Common myeloid progenitor, CD34-positive (primary cell): ENCODE measurements at places on chromosomes 2 and 18.

GRCh38 chr2:226352941-226353560, 446.6 kb downstream of the IRS1 start:
- no peak for DNase-seq

DNA sequence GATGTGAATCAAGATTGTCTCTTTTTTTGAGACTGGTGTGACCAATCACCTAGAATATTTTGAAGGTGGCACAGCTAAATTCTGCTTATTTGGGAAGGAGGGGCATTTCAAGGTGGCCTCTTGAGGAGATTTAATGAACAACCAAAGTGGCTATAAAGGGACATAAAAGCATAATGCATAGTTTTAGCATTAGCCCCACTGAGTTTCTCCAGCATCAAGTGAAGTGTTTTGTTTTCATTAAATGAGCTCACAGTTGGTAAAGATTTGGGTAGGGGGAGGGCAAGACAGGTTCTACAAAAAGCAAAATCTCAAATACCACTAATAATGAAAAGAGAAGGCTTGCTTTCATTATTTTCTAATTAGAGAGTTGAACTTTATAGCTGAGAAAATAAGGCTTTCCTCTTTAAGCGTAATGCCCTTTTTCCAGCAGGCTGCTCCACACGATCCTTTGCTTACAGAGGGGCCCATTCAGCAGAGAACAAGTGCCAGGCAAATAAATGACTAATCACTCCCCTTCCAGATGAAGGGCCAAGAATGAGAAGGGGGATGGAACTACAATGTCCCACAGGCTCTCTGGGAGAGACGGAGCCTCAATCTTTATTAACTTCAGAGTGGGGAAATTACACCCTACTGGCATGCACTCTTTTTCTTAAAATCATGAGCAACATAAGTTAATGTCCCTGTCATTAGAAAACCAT, 35.9 kb downstream of the LHCGR start:
- DNase-seq = no peak

GRCh38 chr2:173414823-173415322, 60.2 kb downstream of the CDCA7 start:
- DNase-seq = peak; percentile 29

DNA sequence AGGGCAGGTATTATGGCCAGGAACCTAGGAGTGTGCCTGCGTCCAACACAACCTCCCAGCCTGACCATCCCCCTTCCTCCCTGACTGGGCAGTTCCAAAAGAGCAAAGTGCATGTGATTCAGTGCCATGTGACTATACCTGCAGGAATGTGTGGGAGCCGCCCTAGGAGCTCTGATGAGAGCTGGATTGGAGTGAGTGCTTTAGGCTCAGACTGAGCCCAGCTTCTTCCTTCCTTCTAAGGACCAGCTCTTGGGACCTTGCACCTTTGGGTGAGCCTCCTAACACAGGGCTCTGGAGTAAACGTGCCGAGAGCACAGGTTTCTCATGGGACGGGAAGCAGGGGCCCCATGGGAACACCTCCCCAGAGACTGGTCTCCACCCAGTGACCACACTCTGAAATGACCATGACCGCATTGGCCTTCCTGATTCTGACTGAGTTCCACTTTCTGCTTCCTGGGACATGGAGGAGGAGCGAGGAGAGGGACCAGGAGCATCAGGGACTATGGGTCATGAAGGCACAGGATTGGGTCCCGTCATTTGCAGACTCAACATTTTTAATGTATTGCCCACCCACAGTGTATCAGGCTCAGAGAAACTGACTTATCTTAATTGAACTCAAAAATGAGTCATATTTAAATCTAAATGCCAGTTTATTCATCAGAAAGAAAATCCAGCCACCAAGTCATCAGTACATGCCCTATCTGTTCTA, 87.8 kb upstream of the BCL2L11 start:
- DNase-seq = no peak
